Amniotic stem cell (primary cell): ENCODE measurements at places on chromosomes 2 and 18.

GRCh38 chr18:35071819-35072247 lies 30.6 kb downstream of the MAPRE2 start:
- DNase-seq, result no peak

DNA sequence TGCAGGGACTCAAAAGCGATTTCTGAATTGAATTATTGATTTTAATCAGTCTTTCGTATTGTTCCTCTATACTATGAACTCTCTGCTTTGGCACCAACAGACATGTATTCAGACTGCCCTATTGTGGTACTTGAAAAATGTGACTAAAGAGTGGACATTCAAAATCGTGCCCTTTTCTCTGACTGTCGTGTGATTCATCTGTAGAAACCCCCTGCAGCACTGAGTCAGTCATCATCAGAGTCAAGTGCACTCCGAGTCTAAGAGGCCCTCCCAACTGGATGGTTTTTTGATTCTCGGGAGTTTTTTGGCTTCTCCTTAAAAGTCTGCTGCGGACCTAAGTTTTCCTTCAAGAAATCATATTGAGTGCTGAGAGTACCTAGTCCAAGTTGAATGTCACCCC lies 96.4 kb upstream of the FOSL2 start:
- peak; percentile 13 for DNase-seq

DNA sequence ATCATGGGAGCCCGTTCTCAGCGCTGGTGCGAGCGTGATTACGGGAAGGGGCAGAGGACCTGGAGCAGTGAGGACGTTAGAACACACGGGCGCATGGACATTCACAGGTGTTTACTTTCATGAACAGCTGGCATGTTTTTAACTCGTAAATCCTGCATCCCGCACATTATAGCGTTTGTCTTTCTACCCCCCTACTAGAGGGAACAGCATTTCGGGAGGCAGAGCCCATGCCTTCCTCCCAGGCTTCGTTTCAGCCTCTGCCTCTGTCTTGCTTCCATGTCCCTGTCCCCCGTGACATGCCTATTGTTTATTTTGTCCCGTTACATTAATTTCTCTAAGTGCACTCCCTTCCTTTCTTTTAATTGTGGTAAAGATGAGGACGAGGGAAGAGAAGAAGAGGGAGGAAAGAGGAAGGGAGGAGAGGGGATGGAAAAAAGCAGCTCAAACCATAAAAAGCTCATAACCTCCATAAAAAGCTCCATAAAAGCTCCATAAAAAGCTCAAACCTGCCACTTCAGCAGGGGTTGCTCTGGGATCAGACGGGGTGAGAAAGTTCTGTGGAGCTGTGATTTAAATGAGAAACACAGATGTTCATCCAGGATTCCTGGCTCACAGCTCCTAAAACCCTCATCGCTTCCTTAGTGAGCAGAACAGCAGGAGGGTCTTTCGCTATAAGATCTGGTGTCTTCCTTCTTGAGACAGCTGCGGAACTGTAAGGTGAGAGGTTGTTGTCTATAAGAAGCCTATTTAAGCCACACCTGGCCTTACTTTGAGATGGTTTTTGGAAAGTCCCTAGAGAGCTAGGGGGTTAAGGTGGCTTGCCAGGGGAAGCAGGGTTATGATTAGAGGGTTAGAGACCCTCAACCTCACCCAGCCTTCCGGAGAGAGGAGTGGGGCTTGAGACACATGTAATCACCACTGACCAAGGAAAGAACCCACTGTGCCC lies 66.6 kb upstream of the SNTG2 start:
- no peak for DNase-seq

GRCh38 chr2:53435610-53436009 lies 332.0 kb upstream of the CHAC2 start:
- no peak for DNase-seq

DNA sequence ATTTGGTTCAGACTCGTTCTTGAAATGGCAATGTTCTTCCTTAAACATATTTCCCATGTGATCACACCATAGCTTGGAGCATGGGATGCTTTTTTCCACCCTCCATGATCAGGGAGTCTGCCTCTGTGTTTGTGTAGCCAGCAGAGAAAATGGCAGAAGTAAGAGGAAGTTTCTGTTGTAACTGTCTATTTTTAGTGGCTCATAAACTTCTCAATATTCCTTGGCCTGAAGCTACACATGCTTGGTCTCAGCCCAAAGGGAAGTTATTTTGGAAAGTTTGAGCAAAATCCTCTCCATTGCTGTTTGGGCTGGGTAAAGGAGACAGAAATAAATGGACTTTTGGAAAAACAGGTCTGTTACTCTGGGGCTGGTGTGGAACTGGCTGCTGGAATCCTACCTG lies 33.4 kb upstream of the ITGA6 start:
- DNase-seq, result no peak

DNA sequence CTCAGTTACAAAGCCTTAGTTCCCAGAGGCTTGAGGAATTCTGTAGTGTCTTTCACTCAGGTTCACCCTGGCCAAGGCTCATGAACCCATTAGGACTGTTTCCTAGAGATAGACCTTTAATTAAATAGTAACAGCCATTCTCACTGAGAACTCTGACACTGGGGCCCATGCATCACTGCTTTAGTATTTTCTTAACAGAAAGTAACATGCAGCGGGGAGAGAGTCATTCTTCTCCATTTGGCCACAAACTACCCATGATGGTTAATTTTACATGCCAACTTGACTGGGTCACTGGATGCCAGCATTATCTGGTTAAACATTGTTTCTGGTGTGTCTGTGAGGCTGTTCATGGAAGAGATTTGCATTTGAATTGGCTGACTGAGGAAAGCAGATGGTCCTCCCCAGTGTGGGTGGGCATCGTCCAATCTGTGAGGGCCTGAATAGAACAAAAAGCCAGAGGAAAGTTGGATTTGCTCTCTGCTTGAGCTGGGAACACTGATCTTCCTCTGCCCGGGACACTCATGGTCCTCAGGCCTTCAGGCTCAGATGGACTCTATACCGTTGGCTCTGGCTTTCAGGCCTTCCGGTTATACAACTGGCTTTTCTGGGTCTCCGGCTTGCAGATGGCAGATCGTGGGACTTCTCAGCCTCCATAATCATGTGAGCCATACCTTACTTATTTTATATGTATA lies 5.6 kb upstream of the CPLX4 start:
- no peak for DNase-seq

- DNase-seq, result no peak
These were observed 904.8 kb upstream of the CHAC2 start for GRCh38 chr2:52862801-52863200.

DNA sequence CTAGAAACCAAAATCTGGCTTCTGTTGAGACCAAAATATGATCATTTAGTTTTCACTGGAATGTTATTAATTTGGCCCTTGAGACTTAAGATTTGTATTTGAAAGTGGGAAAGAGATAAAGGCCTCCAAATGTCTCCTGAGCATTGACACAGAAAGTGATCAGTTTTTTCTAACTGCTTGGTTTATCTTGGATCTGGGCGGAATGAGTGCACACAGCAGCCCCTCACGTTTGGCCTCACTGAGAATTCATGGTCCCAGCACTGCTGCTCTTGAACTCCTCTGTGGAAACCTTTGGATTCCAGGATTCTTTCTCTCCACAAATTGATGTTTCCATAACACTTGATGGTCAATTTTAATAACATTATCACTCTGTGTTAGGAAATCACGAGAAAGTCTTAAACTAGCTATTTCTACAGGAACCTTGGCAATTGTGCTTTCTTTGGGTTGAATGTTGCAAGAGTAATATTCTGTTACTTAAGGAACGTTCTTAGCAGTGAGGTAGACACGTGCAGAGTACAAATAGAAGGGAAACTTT lies 180.3 kb upstream of the BCL2L11 start:
- no peak for DNase-seq

DNA sequence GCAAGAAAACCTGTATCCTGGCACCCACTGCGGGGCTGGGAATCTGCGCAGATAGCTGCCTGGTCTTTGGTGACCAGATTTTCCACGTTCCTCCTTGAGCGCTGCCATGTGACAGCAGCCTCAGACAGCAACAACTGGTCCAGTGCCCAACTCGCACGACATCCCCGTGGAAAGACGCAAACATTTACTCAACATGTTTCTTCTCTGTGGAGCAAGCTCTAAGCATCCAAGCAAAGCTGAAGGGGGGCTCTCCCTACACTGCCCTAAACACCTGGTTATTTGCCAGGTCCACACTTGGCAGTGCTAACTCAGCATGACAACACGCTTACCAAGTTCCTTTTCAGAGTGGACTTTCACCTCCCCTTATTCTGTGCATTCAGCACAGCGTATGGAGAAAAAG lies 11.3 kb downstream of the ZNF516 start:
- no peak for DNase-seq

DNA sequence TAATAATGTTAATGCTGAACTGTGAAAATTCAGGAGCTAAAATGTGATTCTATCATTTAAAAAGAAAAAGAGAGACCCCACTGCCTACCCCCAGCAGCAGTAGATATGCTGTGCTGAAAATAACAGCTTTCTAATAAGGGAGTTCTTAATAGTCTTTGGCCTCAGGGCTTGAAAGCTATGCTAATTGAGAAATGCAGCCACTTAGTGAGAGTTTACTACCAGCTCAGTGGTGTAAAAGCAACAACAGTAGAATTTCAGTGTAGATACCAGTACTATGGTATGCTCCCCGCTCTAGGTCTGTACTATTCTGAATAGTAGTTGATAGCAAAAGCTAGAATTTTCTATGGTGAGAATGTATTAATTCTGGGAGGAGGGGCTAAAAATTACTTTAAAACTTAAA lies 303.1 kb upstream of the VWC2L start:
- DNase-seq, result no peak

- no peak for DNase-seq
These were observed 79.1 kb downstream of the TTC27 start for GRCh38 chr2:32706815-32707579.

- DNase-seq, result no peak
These were observed 38.2 kb downstream of the AOX1 start for GRCh38 chr2:200624026-200624425.

- DNase-seq, result no peak
These were observed 7.3 kb upstream of the MTLN start for GRCh38 chr2:110219496-110220189.

- no peak for DNase-seq
These were observed 27.9 kb downstream of the NOL10 start for GRCh38 chr2:10661846-10662245.

DNA sequence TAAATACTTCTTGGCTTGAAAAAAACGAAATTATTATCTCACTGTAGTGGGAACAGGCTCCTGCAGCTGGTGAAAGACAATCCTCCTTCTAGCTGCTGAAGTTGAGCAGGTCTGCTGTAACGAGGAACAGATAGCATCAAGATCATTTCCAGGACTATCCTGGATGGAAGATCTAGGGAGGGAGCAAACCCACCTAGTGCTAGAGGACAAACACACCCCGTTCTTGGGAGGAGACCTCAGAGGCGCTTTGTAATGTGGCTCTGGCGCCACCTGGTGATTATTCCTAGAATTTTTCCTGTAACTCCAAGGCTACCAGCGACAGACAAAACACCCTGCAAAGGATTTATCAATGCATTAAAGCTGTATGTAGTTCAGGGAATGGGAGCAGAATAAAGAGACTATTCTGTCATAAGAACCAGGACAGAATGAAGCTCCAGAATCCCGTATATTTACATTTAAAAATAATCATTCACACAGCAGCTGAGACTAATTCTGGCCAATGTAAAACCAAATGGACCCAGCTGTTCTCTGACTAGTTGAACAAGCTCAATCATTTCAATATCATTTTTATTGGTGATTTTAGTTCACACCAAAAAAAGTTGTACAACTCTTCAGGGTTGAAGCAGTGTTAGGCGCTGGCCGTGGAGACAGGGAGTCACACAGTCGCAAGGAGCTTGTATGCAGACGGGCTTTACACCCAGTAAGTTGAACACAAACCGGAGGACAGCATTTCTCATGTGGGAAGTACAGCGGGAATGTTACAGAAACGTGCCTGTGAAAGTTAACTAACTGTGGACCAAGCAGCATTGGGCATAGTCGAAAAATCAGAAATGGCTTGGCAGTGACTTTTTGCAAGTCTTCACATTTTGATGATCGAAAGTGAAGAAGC lies 290.3 kb downstream of the TRIB2 start:
- peak; percentile 30 for DNase-seq

DNA sequence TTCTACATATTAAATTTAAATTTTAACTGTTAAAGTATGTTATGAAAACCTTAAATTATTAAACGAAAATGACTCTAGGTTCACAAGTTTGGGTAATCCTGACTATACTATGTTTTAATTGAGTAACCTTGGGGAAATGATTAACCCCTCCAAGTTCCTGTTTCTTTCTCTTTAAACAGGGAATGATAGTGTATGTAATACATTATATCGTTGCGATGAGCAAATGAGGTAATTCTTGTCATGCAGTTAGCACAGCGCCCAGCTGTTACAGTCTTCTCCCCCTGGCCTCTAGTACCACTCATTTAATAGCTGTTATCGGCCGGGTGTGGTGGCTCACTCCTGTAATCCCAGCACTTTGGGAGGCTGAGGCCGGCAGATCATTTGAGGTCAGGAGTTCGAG lies 80.4 kb downstream of the MTA3 start:
- DNase-seq, result no peak

DNA sequence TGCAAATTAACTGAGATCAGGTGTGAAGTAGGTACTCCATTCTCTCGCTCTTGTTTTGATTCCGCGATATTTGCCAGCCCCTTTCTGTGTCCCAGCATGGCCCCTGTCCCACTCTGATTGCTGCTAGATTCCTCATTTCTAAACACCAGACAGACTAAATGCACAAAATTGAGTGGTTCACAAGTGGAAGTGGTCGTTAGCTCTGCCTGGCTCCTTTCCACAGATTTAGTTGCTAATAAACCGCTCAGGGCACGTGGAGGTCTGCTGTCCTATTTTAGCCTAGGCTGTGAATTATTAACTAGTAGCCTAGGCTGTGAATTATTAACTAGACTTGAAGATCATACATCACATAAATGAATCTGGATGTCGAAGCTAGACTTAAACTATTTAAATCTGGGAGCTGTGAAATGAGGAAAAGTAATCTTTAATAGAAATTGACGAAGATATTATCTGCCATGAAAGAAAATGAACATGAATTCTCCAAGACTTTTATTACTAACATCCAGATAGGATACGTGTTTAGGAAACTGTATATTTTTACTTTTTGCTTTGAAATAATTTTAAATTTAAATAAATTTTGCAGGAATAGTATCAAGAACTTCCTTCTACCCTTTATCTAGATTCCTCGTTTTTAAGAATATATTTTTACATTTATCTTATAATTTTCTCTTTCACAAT lies 3.7 kb downstream of the IL1RL2 start:
- no peak for DNase-seq

DNA sequence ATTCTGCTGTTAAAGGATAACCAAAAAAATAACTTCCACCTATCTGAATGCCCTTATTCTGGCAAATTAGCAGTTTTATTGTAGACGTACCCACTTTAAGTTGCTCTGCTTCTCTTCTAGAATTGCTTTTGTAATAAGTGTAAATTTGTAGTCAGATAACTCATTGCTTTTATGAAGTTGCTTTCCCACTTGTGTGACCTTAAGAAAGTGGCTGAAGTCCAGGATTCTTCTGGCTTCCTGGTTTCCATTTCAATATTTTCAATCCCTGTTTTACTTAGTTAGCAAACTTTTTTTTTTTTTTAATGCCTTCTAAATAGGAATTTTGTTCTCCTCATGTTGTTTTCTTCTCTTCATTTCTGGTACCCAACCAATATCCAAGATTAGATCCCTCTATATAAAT lies 59.8 kb downstream of the GLS start:
- no peak for DNase-seq
